ENCODE measurements at places on chromosomes 1 and 21.

GRCh38 chr1:187275346-187275745, 446.6 kb downstream of the PLA2G4A start:
- DNase-seq, result no peak

- DNase-seq, result no peak
These were observed 75.3 kb downstream of the CD247 start for GRCh38 chr1:167442854-167443565.

- no peak for DNase-seq
These were observed 73.6 kb downstream of the ROR1 start for GRCh38 chr1:63847308-63847910.

DNA sequence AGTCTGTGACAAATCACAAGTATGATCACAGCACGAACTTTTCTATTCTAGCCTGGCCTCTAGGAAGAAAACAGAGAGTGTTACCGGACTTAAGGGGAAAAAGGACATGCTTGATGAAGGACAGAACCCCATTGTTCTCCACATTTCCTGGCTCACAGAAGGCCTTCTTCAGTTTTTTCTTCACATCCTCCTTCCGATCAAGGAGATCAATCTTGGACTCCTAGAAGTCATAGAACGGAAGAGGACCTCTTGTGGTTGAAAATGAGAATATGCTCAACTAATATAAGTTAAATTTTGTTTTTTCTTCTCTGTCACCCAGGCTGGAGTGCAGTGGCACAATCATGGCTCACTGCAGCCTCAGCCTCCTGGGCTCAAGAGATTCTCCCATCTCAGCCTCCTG, 30.3 kb downstream of the YARS1 start:
- peak; percentile 21 for DNase-seq

DNA sequence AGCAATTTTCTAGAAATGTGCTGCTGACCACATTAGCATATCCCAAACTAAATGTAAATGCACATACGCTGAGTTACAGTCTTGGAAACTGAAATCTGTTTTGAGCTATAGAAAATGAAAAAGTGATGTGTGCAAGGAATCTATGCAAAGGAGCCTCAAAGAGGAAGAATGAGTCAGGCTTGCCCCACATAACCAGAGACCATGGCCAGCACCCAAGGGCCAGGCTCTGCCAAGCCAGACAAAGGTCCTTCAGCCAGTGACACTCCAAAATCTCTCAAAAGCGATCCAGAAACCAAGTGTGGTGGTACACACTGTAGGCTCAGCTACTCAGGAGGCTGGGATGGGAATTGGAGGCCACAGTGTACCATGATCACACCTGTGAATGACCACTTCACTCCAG, 195.2 kb downstream of the TOMM20 start:
- DNase-seq, result no peak

- no peak for DNase-seq
These were observed 45.3 kb downstream of the MRPL39 start for GRCh38 chr21:25561668-25562641.

GRCh38 chr1:212759683-212760082, 31.9 kb downstream of the NSL1 start:
- no peak for DNase-seq

DNA sequence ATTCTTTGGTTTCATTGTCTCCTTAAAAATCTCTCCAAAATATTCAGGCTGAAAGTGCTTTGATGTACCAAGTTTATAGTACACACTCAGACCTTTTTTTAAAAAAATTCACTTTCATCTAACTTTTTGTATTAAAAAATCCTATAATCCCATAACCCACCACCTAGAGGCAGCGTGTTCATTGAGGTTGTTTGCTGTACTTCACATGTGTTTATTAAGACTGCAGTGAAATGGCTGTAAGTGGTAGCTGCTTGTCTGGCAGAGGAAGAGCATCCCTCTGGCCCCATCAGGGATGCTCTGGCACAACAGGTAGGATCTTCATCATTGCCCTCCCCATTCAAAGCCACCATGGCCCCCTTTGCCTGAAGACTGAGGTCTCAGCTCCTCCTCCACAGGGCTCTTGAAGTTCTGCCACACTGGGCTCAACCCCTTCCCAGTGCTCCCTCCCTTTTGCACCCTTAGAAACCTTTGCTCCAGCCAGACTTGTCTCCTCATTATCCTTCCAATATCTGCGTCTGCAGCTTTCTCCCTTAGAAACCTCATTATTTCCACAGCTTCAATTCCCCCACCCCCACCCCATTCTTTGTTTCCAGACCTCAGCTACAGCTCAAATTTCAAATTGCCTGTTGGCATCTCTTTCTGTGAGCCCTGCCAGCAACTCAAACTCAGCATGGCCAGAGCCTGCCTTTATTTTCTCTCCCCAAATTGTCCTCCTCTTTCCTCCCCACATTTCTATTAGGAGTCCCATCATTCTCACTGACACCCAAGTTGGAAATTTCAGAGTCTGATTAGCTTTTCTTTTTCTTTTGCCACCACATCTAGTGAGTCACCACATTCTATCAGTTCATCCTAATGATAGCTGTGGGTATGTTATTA, 369.6 kb upstream of the USP24 start:
- DNase-seq, result no peak

DNA sequence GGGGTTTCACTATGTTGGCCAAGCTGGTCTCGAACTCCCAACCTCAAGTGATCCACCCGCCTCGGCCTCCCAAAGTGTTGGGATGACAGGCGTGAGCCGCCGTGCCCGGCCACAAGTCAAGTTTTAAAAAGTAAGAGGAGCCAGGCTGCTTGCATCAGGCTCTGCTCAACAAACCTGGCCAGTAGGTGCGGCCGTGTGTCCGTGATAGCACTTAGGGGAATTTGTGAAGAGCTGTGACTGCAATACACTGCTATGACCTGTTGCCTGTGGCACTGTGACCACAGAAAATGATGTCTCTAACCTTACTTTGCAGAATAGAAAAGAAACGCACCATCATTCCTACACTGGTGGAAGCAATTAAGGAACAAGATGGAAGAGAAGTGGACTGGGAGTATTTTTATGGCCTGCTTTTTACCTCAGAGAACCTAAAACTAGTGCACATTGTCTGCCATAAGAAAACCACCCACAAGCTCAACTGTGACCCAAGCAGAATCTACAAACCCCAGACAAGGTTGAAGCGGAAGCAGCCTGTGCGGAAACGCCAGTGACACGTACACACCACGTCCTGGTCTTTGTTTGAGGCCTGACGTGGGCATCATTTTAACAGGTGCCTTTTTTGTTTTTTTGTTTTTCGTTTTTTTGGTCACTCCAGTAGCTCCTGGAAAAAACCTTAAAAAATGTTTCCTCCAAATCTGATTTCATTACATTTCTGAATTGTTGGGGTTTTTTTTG, 16.7 kb downstream of the C1orf174 start:
- DNase-seq, result no peak

- DNase-seq, result no peak
These were observed 514.4 kb upstream of the B3GALT2 start for GRCh38 chr1:193700710-193701355.

DNA sequence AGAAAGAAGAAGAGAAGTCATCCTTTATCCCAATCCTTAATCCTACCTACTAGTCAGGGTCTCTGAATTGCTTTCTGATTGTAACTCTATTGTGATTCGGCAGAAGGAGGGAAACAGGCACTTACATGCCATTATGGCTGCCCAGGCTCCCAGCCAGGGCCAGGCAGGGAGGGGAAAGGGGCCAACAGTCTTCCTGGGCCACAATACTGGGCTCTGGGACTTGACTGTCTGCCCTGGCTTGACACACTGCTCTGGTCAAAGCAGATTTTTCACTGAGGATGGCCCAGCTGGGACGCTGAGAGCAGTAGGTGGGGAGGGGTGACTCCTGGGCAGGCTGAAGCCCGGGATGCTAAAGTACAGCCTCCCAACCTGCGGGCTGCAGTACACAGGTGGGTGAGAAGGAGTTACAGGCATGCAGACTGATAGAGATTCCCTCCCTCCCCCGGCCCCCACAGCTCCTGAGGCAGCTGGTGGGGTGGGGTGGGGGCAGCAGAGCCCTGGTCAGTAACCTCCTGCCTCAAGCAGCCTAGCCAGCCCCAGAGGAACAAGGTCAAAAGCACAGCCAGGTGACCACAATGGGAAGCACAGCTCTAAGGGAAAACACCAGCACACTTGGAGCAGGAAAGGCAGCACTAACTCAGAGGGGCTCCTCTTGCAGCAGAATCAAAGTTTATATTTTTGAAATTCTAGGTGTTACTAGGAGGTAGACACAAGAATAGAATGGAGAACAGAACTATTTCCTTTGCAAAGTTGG, 25.3 kb downstream of the KCND3 start:
- no peak for DNase-seq

DNA sequence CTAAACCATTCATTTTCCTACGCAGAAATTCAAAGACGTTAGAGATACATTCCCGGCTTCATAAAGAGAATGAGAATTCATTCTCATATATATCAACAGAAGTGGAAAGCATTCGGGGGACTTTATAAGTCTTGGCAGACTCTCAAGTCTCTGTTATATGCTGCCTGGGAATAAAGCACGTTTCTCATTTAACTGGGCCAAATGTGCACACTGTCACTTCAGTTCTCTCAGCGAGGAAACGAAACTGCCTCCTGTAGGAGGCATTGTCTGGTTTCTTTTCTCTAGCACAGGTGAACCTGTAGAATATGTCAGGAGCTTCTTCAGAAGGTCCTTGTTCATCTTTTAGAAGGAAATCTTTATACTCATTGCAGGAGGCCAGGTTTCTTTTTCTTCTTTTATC, 367.6 kb downstream of the PTBP2 start:
- DNase-seq, result no peak

GRCh38 chr1:67708606-67709005, 23.6 kb downstream of the GADD45A start:
- DNase-seq, result no peak

GRCh38 chr1:168976267-168976666, 130.2 kb upstream of the ATP1B1 start:
- no peak for DNase-seq

GRCh38 chr1:206447792-206448191, 22.5 kb upstream of the IKBKE start:
- no peak for DNase-seq

GRCh38 chr1:178752891-178753290, 27.8 kb downstream of the RALGPS2 start:
- no peak for DNase-seq

DNA sequence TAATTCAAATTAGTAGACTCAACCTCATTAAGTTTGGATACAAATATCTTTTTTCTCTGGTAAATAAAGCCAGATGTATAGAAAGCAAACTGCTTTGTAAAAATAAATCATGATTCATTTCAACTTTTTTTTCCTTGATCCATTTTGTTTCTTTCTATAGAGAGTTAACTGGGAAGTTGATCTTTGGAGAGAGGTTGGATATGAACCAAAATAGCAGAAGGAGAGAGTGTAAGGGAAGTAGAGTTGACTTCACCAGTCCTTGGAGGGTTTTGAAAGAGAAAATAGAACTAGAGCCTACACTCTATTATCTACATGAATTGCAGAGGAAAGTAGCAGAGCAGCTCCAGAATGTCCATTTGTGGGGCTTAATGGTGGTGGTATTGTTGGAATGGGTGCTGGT, 243.8 kb downstream of the ADGRL2 start:
- no peak for DNase-seq
